T-cell (primary cell): ENCODE measurements at places on chromosomes 7 and 10.

GRCh38 chr10:56466005-56466404 lies 104.9 kb upstream of the ZWINT start:
- DNase-seq, result no peak

GRCh38 chr7:41375582-41375981 lies 327.3 kb downstream of the INHBA start:
- DNase-seq, result no peak

DNA sequence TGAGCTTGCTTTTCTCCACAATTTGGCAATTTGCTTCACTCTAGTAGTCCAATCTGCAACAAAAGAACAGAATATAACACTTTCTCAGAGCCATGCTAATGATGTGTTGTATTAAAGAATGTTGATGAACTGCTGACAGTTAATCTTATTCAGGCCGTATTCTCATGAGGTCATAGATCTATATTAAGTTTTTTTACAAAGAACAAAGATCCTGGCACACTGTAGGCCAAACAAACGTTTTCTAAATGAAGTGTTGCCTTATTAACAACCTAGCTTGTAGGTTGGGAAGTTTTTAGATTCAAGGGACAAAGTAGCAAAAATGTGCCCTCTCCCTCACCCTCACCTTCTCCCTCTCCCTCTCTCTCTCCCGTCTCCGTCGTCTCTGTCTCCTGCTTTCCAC lies 6.8 kb downstream of the HILPDA start:
- DNase-seq, result no peak

- no peak for DNase-seq
These were observed 78.1 kb downstream of the TPST1 start for GRCh38 chr7:66283003-66283920.

DNA sequence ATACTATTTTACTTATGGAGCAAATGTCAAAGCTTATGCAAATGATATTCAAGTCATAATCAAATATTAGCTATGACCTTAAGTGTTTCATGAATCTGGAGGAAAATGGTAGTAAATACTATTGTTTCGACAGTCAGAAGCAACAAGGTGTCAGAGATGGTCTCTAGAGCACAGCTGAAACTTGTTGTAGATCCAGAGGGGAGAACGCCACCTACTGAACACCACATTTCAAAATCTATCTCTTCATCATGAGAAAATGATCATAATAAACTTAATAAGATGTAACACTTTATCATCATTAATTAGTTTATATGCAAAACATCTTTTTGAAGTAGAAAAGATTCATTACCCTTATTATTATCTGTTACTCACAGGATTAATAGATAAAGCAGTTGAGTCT lies 418.7 kb downstream of the GATA3 start:
- DNase-seq, result peak; percentile 11

DNA sequence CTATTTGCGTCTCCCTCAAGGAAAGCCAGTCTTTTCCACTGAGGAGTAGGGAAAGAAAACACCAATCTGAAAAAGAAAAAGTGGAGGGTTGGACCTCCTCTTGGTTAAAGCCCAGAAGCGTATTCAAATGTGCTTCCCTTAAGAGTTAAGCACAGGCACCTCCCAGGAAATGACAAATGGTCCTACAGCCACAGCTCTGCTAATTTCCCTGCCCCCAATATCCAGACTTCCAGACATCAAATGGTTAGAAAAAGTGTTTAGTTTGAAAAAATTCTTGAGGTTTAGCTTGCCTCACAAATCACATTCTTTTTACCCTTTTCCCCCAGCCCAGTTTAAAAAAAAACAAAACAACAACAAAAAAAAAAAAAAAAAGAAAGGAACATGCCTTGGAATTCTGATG lies 19.0 kb upstream of the COL1A2 start:
- DNase-seq, result no peak

DNA sequence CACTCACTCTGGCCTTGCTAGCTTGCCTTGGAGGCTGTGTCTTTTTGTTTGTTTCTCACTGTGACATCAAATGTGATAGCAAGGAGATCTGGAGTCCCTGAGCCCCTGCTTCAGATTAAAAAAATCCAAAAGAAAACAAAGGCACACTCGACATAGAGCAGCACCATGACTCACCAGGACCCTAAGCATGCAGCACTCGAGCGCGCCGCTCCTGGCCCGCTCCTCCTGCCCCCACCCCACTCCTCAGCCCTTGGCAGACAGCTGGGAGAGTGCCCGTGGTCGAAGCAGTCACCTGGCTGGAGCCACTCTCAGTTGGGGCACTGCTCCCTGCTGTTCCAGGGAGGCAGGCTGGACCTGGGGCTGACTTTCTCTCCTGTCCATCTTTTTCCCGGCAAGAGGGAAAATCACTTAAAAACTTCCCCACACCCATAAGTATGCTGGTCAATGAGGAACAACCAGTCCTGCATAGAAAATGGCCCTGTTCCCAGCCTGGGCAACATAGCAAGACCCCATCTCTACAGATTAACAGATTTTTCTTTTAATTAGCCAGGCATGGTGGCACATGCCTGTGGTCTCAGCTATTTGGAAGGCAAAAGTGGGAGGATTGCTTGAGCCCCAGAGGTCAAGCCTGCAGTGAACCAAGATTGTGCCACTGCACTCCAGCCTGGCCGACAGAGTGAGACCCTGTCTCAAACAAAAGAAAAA lies 128.4 kb downstream of the PAXIP1 start:
- no peak for DNase-seq

- no peak for DNase-seq
These were observed 1080.9 kb upstream of the C7orf33 start for GRCh38 chr7:147509541-147510200.

DNA sequence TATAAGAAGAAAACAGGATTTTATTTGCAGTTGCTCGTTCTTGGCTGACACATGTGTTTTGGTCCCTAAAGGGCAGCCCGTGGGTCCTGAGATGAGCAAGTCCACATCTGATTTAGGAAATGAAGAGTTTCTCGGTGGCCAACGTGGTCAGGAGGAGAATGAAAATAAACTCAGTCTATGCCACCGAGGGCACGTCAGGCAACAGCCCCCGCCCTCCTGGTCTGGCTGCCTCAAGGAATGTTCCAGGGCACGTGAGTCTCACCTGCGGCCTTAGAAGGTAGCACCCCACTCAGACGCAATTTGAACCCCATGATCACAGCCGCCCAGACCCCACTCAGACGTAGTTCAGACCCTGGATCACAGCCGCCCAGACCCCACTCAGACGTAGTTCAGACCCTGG lies 197.2 kb downstream of the ADARB2 start:
- no peak for DNase-seq

DNA sequence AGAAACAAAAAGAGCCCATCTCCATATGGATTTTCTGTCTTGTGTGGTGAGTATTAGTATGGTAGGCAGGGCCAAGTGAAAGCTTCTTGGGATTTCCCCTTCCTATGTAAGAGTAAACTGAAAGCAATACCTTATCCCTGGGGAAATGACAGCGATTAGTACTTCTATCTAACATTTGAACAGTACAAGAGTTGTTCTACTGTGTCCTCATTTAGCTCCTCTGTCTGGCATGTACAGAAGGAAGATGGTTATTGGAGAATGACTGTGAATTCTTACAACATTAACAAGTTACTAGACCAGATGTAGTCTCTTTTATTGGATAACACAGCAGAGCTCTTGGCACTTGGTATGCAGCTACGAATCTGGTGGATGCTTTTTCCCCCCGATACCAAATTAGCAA lies 17.9 kb upstream of the TRIL start:
- DNase-seq, result no peak
